ENCODE measurements at places on chromosomes 12 and 14.
A peak's percentile ranks its signal among the peaks of the same experiment; 100 is the strongest.

DNA sequence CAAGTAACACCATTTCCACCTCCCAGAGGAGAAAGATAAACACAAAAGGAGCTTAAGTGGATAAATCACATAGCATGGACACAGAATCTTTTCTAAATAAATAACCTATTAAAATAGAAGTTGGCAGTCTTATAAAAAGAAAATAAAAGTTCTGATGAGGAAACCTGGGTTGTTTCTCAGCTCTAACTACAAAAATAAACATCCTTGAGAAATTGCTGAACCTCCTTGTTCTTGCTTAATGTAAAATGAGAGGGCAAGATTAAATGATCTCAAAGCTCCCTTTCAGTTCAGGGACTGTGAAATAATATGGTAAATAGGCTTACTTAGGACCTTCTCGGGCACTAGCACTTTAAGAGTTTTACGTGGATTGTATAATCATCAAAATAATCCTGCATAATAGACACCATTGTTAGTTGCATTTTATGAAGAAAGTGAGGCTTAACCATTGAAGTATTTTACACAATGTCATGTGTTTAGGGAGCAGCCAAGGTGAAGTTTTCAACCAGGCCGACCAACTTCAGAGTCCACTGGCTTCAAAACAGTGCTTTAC lies 214.0 kb upstream of the NOVA1 start:
- no peak for DNase-seq

GRCh38 chr12:56616244-56616643 lies 13.9 kb downstream of the BAZ2A start:
- DNase-seq = no peak

DNA sequence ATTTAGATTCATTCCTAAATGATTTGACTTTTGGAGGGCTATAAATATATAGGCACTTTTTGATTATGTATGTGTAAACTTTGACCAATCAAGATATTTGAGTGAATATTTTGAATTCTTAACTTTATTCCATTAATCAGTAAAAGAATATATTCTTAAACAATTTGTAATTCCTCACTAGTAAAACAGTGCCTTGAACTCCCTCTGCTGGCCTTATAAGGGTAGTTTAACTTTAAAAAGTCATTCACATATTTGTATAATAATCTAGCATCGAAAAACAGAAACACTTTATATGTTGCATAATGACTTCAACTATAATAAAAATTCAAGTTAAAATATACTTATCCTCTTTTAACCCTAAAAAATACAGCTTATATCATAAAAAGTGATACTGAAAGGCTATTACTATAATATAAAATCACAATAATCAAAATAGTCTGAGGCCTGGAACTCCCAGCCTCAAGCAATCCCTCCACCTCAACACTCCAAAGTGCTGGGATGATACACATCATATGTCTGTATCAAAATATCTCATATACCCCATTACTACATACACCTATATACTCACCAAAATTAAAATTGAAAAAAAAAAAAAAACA lies 31.2 kb downstream of the CCDC59 start:
- DNase-seq = no peak

DNA sequence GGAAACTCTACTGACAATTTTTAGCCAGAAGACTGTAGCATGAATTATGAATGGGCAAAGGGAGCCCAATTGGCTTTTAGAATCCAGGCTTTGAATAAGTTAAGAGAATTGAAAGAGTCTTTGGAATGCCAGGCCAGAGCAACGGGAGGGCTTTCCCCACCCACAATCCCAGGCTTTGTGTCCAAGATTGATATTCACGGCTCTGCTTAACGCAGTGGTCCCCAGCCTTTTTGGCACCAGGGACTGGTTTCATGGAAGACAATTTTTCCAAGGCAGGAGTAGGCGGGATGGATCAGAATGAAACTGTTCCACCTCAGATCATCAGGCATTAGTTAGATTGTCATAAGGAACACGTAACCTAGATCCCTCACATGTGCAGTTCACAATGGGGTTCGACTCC lies 79.6 kb downstream of the EPS8 start:
- no peak for DNase-seq

- DNase-seq = no peak
These were observed 344.7 kb downstream of the NELL2 start for GRCh38 chr12:44531320-44531971.

DNA sequence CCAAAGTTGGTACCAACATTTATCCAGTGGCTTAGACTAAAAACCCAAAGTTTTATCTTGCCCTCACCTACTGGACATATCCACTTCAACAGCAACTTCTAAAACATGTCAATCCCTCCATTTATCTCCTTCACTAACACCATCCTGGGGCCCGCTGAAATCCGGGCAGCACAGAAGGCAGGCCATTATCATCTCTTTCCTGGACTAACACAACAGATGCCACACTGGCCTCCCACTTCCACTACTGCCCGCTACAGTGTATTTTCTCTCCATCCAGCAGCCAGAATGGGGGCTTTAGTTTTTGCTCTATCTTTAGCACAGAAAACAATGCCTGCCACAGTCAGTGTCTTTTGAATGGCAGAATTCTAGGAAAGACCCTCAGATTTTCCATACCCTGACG lies 15.6 kb downstream of the ZFHX2 start:
- no peak for DNase-seq

- DNase-seq = no peak
These were observed 7.8 kb downstream of the PELI2 start for GRCh38 chr14:56125772-56126636.

- no peak for DNase-seq
These were observed 1.1 kb downstream of the KMT2D start for GRCh38 chr12:49059299-49060171.

GRCh38 chr12:57850854-57851430 lies 4.4 kb upstream of the CTDSP2 start:
- DNase-seq = no peak

GRCh38 chr12:89215196-89215595 lies 137.1 kb downstream of the DUSP6 start:
- no peak for DNase-seq

DNA sequence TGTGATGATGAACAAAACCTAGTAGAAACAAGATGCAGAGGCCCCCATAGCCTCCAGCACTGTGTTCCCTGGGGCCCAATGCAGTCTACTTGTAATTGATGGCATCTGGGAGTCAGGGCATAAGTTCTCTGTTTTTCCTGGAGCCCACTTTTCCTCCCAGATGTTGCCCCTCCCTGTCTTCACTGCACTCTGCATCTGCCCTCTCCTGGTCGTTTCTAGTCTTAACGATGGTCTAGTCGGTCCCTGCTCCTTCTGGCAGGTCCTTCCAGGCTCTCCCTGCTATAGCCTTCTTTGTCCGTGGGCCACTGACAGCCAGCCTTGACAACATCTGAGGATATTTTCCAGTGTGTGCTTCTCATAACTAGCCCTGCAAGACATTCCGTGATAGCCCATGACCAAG lies 208.3 kb downstream of the GXYLT1 start:
- no peak for DNase-seq

DNA sequence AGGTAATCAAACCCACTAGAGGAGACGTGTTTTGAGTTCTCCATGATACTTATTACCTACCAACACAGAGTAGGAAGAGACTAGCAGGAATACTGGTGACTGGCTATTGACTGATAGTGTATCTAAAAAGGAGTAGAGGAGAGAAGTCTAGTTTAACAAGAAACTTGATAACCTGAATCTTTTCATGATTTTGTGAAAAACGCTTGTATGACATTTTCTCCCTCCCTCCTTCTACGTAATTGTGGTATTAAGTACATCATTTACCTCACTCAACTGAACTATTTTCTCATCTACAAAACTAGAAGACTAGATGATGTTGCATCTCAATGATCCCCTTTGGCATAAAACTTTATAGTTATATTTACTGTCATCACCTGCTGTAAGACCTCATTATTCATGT lies 107.4 kb downstream of the PPP1R12A start:
- no peak for DNase-seq

GRCh38 chr14:32232481-32232880 lies 29.4 kb upstream of the RNU6-8 start:
- DNase-seq = no peak

- no peak for DNase-seq
These were observed 59.8 kb downstream of the PLEKHG3 start for GRCh38 chr14:64763801-64764621.

DNA sequence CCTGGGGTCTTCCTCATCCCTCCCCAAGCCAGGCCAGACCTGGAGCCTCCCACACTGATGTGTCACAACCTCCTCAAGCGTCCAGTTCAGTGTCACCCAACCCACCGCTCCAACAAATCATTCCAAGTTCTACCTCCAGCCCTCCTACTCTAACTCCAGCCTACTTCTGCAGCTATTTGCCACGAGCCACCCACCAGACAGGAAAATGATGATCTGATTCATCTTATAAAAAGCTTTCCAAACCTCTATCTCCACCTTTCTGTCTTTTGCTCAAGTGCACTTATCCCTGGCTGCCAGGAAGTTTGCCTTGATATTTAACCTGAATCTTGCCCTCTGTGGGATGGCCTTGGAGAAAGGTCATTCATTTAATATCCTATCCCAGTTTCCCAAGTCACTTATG lies 30.2 kb downstream of the SMUG1 start:
- no peak for DNase-seq

DNA sequence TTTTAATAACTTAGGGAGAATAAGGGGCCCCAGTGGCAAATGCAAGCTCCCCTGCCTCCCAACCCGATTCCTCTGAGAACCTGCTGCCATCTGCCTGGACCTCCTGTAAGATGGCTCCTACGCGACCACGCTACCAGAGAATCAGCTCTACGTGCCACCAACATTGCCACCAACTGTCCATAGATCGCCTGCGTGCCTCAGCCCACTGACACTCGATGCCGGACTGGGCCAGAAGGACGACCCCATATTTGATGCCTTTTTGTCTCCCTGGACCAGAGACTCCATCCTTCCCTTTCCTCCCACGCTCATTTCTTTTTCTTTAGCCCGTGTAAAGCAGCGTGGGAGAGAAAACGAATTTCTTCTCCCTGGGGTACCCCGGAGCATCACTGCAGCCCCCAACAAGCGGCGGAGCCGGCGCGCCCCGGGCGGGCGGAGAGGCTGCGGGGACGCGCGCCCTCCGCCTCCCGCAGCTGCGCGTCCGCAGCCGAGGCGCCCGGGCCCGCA lies 565 bp upstream of the KLHL42 start:
- DNase-seq = no peak

DNA sequence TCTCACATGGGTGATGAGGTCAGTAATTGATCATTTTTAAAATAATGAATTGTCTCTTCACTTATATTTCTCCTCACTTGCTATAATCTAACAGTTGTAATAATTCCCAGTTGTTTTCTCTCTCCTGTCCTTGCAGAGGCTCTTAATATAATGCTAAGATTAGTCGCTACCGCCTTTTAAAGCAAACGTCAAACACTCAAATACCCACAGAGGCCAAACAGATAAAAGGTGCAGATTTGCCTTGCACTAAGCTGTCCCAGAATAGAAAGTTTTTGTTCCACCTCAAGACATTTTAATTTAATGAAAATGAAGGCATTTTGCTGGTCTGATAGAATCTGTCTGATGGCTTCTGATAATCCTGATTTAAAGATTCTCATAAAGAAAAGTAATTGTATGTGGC lies 159.0 kb downstream of the KICS2 start:
- no peak for DNase-seq

DNA sequence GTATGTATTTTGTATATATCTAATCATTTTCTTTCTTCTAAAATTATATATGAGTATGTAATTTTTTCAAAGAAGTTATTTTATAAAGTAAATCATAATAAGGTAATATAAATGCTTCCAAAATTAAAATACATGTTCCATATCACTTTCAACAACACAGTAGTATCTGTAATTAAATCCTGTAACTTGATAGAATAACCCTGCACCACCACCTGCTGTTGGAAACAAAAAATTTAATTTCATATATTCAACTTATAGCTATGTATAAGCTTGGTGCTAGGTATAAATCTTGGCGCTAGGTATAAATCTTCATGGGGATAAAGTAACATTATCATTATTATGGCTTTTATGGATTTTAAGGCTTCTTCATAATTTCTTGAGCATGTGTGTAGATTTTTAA lies 149.7 kb upstream of the DCN start:
- no peak for DNase-seq

DNA sequence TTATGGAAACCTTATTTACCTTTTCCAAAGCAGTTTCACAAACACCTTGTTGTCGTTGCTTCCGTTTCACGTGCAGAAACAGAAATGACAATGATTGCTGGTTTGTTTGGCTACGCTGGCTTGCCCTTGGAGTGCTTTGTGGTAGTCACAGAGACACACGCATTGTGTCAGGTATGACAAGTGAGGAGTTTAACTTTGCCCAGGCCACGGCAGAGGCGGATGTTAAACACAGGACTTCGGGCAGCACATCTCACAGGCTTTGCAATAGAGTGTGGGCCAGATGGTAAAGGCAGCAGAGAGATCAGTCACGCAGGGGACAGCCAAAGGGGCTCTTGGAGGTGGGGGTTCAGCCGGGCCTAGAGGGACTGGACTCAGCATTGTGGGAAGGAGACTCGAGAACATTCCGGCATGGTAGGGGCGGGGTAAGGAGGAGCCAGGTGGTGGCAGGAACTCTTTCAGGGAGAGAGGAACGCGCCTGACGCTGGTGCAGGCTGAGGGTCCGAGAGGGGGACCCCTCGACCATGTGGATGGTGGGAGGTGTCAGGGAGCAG lies 59.8 kb upstream of the KCNA1 start:
- peak; percentile 67 for DNase-seq

- no peak for DNase-seq
These were observed 121.3 kb downstream of the CRADD start for GRCh38 chr12:93798279-93799151.

DNA sequence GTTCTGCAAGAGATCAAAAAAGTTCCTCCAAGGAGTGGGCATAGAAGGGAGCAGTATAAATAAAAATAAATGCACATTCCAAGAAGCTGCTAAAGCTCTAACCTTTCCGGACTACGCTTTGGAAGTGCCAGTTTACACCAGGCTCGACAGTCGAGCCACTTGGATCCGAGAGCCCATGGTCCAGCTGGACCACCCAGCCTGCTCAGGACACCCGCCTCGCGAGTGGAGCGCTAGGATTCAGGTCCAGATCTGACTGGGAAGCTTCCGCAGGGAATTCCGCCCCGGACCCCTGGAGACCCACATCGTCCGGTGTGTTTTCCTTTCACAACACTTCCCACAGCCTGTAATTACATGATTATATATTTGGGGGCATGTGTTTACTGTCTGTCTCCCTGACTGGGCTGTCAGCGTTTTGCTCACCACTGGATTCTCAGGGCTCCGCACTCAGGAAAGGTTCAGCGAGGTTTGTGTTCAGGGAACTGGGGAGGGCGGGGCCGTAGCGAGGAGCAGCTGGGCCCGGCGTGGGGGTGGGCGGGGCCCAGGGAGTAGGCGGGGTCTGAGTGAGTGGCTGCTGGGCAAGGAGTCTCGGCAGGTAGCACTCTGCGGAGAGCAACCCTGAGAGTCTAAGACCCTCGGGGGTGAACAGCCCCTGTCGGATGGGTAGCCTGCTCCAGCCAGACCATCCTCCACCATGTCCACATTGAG lies 52.3 kb upstream of the TMEM263 start:
- DNase-seq = no peak

DNA sequence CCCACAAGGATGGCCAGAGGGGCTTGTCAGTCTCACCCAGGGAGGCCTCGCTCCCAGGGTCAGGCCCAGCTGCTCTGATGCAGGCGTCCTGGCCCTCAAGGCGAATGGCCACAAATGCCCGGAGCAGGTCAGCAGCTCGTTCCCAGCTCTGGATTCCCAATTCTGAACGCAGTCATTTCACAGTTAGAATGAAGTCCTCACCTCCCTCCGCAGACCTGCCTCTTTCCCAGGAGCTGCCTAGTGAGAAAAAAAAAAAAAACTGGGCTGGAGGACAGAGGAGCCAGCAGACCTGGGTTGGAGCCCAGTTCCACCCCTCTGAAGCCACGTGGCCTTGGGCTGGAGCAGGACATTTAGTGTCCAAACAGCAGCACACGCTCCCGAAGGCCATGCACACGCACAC lies 62.2 kb upstream of the DIO3 start:
- no peak for DNase-seq

GRCh38 chr14:90671382-90672234 lies 144.6 kb downstream of the TTC7B start:
- DNase-seq = no peak
